ENCODE measurements at places on chromosomes 4 and X. TPM values are rescaled to one million over a fixed set of nuclear protein-coding genes. Genes with fewer than 3 reads are reported as not detected.

DNA sequence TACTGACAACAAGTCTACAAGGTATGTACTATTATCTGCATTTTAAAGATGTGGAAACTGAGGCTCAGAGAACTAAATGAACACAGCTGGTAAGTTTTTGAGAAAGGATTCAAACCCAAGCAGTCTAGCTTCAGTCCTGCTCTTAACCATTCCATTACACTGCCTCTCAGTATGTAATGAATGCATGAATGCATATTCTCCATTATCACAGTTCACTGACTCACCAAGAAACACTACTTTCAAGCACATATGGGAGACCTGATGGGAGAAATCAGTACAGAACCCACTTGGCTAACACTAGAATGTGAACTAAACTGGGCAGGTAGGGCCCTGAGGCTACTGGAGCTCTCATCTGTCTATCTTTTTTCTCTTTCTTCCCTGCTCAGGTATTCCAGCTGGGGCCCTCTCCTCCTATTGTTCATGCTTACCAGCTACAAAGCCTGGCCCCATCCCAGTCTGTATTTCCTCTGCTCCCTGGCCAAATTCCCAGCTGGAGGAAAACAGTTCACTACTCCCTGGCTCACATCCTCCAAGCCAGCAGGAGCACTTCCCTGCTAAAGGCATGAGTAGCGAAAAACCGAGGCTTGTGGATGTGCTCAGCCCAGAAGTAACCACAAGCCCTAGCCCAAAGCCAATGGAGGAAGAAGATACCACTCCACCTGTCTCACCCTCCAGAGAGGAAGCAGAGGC, 178.2 kb upstream of the ARHGEF9 start:
- no peaks in the 10 kb centered on the region for H3K27me3 ChIP-seq
- H3K4me3 ChIP-seq: no peak overlapping the region
- H3K4me1 ChIP-seq: peaks cover 31% of the 10 kb centered on the region
- DNase-seq: peak; percentile 40
- peak overlapping the region; percentile 66 for H3K27ac ChIP-seq

DNA sequence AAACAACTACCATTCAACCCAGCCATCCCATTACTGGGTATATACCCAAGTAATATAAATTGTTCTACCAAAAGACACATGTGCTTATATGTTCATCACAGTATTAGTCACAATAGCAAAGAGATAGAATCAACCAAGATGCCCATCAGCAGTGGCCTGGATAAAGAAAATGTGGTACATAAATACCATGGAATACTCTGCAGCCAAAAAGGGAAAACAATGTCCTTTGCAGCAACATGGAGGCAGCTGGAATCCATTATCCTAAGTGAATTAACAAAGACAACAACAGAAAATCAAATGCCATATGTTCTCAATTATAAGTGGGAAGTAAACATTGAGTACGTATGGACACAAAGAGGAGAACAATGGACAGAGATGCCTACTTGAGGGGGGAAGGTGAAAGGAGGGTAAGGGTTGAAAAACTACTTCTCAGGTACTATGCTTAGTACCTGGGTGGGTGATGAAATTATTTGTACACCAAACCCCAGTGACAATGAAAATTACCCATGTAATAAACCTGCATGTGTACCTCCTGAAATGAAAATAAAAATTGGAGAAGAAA, 632.1 kb upstream of the AADAT start:
- H3K27me3 ChIP-seq: no peaks in the 10 kb centered on the region
- H3K36me3 ChIP-seq: no peaks in the 10 kb centered on the region
- no peak overlapping the region for H3K4me3 ChIP-seq

DNA sequence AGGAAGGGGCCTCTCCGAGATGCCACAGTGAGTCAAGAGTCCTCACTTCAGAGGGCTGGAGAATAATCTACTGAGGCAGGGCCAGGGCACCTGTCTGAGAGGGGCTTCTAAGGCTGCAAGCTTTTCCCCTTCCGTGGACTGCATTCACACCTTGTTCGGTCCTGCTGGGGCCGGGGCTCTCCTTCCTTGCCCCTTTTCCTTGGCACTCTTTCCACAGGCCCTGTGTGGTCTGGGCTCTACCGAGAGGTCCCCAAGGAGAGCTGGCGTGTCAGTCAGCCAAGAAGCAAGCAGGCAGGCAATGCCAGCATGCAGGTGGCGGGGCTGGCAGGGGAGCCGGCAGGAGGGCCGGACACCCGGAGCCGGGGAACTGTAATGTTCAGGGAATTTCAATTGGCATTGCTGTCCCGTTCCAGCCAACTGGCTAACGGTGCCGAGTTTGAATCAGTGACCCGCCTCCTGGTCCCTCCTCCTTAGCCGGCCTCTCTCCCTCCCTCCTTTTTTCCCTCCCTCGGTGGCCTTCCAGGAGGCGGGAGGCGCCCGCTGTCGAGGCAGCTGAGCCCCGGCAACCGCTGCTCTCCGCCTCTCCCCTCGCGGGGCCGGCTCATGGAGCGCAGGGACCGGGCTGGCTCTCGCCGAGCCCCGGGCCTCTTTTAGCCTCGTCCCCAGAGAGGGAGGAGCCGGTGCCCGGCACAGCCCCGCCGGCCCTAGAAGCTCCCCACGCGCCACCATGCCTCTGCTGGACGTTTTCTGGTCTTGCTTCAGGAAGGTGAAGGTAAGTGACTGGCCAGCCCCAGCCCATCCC, at the start of gene STARD8:
STARD8 (plus strand) TSS at position 511 of the 802 bp plus-strand sequence; CDS start at position 728, 217 bp downstream.
- H3K4me3 ChIP-seq: no peak within 1 kb of the TSS
- H3K27ac ChIP-seq: no peak within 1 kb of the TSS
- no peaks in the 10 kb centered on the region for H3K4me1 ChIP-seq
- H3K27me3 ChIP-seq: no peaks in the 10 kb centered on the region

- H3K27ac ChIP-seq: no peak overlapping the region
- H3K36me3 ChIP-seq: no peaks in the 10 kb centered on the region
Observed at GRCh38 chr4:7139167-7139982, 53.0 kb upstream of the SORCS2 start.

- no peaks in the 10 kb centered on the region for H3K27me3 ChIP-seq
- H3K36me3 ChIP-seq: no peaks in the 10 kb centered on the region
- H3K4me3 ChIP-seq: no peak overlapping the region
Observed at GRCh38 chr4:53532521-53532920, 58.8 kb downstream of the LNX1 start.

TMSB15C gene
- total RNA-seq: not detected

SLC49A3 gene
- 8.0 TPM for total RNA-seq

GRIPAP1 gene
- 22.8 TPM for total RNA-seq

ZNF185 gene
- 2.0 TPM for total RNA-seq

NUDT10 gene
- total RNA-seq: not detected
